SJSA1 (cell line): ENCODE measurements at places on chromosomes 7 and 10. TPM values are rescaled to one million over a fixed set of nuclear protein-coding genes. Genes with fewer than 3 reads are reported as not detected.

Gene FGL2
- 0.11 TPM in 1 of 2 replicates, not detected in the other for total RNA-seq

Gene CACNA2D1
- total RNA-seq, result 27.3 and 31.6 TPM in 2 replicates

Gene RADIL
- 0.24 TPM in 1 of 2 replicates, not detected in the other for total RNA-seq

Gene FOXP2
- not detected in 2 replicates for total RNA-seq

Gene AGR2
- total RNA-seq, result not detected in 2 replicates
